Occipital lobe (tissue), 3 donors: ENCODE measurements at places on chromosomes 13 and 19. TPM values are rescaled to one million over a fixed set of nuclear protein-coding genes. Genes with fewer than 3 reads are reported as not detected.

- no peak for DNase-seq
These were observed 6.7 kb downstream of the ZNF865 start for GRCh38 chr19:55611983-55612645.

Gene NLRP5
- total RNA-seq = not detected

Gene FPR2
- 0.62 TPM for total RNA-seq

GRCh38 chr13:30105381-30105780 lies 202.0 kb downstream of the KATNAL1 start:
- DNase-seq = no peak

DNA sequence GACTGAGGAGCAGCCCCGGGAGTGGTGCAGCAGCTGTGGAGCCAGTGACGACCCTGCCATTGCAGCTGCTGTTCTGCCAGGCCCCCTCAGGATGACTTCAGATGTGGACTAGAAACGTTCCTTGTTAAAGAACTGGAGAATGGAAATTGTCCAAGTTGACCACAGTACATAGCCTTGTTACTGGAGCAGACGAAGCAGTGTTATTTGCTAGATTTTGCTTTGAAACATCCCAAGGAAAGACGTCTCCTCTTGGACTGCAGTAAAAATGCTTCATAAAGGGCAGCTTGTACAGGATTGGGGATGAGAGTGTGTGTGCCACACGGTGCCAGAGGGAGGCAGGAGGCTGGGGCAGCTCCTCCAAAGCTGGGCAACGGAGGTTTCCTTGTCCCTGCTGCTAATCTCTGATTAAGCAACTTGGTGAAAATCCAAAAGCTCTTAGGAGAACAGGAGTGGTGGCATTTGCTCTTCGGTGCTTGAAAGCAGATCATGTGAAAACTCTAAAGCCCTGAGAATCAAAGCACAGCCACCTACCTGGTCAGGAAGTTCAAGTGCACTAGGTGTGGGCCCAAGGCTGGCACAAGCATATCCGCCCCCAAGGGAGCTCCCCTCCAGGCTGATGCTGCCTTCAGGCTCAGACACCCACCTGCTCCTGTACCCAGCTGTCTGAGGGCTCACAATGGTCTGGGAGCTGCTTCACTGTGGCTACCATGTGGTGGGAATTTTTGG lies 34.5 kb downstream of the SHISA2 start:
- DNase-seq = no peak

GRCh38 chr13:74027161-74027779 lies 106.9 kb downstream of the KLF12 start:
- no peak for DNase-seq

Gene NLRP7
- not detected for total RNA-seq

Gene LGALS14
- total RNA-seq = not detected

Gene ZNF69
- total RNA-seq = 20.4 TPM

GRCh38 chr13:25709088-25709487 lies 337.3 kb downstream of the ATP8A2 start:
- no peak for DNase-seq

Gene SPINT2
- total RNA-seq = 73.9 TPM

DNA sequence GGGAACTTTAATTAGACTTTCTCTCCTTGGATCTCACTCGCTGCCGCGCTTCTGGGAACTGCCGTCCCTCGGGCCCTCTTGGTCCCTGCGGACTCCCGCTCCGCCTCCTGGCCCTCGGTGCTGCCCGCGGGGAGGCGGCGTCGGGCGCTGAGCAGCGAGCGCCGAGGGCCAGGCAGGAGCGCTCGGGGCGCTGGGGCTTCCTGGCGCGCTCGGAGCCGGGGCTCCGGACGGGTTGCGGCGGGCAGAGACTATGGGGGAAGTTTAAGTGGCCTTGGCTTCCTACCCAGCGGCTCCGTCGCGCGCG lies 704 bp downstream of the CHST8 start:
- DNase-seq = no peak

DNA sequence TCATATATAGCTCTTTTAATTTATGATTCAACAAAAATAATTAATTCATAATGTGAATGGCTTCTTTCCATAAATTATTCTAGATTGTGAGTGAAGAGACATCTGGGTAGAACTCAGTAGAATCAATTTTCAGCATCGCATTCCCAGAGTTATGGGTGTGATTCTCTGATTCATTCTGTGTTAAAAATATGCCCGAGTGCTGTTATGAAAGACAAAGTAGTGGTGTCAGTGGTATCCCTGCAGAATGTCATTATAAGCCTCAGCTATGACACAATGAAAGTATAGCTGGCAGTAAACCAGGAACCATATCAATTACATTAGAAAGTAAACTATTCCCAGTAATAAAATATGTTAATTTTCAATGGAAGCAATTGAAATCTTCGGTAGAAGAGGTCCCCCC lies 480.5 kb upstream of the SLITRK1 start:
- DNase-seq = no peak

GRCh38 chr13:27508802-27509201 lies 58.4 kb upstream of the MTIF3 start:
- DNase-seq = no peak

Gene PROSER3
- total RNA-seq = 1.9 TPM

DNA sequence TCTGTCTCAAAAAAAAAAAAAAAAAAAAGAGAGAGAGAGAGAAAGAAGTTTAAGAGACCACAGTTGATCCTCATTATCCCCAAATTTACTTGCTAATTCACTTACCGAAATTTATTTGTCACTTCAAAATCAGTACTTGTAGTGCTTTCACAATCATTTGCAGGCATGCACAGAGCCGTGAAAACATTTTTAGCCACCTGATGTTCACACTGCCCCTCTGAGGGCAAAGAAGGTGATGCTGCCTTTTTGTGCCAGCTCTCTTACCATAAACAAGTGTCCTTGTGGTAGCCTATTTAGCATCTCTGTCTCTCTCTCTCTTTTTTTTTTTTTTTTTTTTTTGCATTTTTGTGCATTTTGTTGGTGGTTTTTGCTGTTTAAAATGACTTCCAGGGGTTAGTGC lies 24.1 kb upstream of the CASP14 start:
- no peak for DNase-seq

- no peak for DNase-seq
These were observed 160.9 kb downstream of the TBC1D4 start for GRCh38 chr13:75321084-75321483.

GRCh38 chr13:75415171-75415570 lies 66.8 kb downstream of the TBC1D4 start:
- DNase-seq = no peak

Gene DLEU7
- total RNA-seq = 24.0 TPM

GRCh38 chr13:35499196-35499662 lies 22.7 kb upstream of the MAB21L1 start:
- DNase-seq = no peak
